Suppressor macrophage treated with lipopolysaccharide for 4 hours (primary cell): ENCODE measurements at places on chromosomes 2 and 18.

GRCh38 chr18:55876254-55876653 is 288.3 kb upstream of the TCF4 start:
- peak; percentile 4 for DNase-seq

DNA sequence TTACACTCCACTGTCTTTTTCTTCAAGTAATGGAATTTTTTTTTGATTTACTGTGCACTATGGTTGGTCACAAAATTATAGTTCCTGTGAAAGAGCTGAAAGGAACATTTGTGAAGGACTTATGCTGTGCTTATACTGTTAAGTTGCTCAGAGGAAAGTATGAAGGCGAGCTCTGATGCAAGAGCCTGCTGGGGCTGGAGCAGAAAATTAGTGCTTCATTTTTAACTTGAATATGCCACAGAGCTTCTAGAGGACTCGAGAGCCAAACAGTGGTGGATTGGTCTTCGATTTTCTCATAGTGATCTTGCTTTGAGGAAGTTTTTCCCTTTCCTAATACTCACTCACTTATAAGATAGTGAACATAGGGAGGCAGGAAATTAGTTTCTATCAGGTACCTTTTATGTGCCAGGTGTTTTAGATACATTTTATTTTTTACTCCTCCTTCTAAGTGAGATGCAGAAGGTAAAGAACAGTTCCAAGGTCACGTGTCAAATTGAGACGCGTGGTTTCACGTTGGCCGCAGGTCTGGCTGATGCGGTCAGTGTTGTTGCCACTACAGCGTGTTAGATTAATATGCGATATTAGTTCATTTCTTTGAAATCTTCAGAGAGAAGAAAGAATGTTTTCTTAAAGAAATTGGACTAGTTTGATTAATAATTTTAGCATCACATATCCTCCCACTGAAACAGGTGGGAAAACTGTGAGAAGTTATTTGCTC is 20.2 kb downstream of the GATA6 start:
- no peak for DNase-seq

GRCh38 chr2:165572151-165572550 is 102.7 kb downstream of the CSRNP3 start:
- DNase-seq: no peak

- DNase-seq: no peak
These were observed 185.2 kb upstream of the ID2 start for GRCh38 chr2:8496617-8497016.

DNA sequence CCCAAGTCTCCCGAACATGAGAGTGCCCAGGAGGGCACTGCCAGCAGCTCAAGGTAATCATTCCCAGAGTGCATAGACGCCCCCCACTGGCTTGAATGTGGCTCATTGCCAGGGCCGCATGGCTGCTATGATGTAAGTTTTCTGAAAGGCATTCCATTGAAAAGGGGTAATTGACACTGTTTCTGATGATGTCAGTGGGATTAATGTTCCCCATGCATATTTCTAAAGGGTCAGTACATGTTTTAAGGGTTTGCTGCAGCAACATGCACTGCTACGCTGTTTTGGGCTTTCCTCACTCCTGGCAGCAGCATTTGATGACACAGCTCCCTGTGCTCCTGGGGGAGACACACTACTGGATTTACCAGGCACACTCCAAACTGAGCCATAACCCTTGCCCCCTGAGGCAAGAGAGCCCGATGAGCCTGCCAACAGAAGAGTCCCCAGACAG is 36.7 kb downstream of the KIAA2012 start:
- DNase-seq: no peak

GRCh38 chr2:96514521-96514920 is 9.4 kb upstream of the NEURL3 start:
- no peak for DNase-seq

DNA sequence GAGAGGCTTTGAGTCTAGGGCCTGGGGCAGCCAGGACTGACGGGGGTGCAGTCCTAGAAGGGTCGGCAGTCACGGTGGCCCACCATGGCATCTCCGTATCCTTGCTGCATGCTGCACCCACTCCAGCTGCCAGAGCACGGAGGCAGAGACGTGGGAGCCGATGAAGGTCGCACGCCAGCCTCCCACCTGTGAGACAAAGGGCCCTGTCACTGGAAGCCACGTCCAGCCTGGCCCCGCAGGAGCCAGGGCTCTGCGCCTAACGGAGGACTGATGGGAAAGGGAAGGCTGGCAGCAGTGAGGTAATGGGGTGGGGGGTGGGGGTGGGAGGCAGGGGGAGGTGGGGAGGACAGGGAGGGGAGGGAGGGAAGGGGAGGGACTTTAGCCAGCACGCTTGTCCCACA is 21.9 kb downstream of the ITM2C start:
- DNase-seq: no peak

GRCh38 chr18:72161691-72162090 is 382.5 kb downstream of the CBLN2 start:
- DNase-seq: no peak

DNA sequence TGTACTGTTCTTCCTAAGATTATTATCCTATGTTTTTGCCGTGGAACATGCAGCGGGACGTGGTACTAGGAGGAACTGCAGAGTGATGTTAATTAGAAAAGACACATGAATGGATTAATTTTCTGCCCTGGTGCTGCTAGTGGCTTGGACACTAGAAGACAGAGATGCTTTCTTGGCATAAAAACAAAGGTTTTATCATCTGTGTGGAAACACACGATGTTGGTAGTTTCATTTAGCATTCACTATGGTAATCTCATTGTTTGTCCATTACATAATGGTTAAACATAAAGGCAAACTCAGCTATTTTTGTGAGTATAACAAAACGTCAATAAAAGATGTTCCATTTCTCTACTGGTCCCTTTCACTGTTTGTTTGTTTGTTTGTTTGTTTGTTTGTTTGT is 22.8 kb downstream of the COL6A3 start:
- DNase-seq: no peak

DNA sequence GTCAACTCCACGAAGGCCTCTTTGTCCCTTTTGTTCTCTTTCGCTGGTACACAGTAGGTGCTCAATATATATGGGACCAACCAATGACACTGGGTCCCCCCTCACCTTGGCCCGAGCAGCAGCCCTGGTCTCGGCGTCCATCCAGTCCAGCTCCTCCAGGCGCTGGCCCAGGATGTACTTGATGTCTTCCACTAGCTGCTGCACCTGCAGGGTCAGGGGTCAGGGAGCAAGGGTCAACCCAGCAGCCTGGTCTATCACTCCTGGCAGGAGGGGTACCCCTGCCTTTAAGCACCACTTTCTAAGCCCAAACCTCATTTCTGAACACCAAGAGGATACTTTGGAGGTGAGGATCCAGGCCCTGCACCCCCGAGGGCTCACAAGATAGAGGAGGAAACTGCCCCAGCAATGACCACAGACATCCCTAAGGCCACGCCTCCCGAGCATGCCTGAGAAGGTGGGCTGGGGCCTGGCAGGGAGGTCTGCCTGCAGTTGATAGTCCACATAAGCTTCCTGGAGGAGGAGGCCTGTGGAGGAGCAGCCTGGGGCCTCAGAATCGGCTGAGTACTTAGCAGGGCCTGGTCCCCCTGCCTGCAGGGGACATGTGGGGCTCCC is 4.2 kb downstream of the ECEL1 start:
- no peak for DNase-seq

DNA sequence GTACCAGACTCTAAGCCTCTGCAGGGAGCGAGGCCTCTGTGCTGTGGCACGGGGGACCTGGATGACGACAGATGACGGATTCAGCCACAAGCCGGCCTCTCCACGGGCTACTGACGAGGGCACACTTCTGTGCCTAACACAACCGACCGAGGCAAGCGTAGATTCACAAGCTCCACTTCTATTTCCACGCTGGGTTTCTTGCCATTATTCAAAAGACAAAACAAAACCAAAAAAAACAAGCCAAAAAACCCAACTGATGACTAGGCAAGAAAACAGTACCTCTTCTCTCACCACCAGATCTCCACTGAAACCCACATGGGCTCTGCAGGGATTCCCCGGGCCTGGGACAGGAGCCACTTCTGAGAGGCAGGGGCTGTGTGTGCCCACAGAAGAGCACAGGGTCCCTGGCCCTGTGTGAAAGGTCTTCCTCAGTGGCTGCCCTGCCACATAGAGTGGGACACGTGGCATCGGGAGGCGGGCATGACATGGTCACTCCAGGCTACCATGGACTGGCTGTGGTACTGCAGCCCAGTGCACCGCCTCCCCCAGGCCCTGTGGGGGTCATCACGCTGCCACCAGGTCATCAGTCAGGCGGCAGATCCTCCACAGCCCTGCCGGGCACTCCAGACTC is 254.7 kb downstream of the HDAC4 start:
- no peak for DNase-seq

GRCh38 chr2:239077260-239077659 is 229.4 kb downstream of the TWIST2 start:
- DNase-seq: no peak

- DNase-seq: no peak
These were observed 14.4 kb upstream of the BZW1 start for GRCh38 chr2:200797242-200797770.

DNA sequence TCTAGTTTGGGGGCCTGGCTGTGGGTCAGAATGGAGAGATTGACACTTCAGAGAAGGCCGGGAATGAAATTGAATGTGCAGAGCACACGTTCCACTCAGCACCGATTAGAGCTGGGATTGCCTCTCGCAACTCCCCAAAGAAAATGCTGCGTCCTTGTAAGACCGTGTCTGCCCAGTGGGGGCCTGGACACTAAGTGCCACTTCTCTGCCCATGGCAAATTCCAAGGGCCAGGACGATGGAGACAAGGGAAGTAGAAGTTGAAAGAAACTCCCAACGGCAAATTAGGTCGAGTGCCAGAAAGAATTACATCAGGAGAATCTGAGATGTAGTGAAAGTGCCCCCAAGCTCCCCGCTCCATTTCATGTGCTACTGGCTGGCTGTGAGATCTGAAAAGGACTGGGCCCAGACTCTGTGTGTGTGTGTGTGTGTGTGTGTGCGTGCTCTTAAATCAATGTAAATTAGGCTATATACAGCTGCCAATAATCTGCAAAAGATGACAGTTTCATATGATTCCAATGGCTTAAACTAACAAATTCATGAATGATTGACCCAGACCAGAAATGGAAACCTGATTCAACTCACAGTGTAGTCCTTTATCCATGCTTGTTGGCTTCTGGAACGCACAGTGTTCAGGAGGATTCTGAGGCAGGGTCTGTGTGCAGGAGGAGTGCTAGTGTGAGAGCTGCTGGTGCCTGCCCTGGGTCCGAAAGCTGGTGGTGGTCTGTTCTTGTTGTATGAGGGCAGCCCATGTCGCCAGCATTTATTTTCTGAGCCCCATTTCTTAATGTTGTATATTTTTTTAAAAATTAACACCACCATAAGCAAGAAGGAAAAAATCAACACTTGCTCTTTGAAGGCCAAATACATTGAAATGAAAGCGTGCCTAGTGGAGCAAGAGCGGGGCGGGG is 234.3 kb downstream of the AGAP1 start:
- DNase-seq: no peak

DNA sequence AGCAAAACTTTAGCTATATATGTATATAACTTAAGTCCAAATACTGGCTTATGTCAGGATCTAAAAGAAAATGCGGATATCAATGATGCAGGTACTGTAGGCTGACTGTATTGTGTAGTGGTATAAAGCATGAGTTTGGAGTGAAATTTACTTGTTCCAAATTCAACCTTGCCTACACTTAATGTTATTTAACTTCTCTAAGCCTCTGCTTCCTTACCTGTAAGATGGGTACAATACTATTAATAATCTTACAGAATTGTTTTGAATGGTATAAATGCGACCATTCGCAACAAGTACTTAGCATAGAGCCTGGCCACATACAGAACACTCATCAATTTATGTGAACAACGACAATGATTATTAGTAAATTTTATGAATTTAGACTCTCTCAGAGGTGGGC is 62.4 kb downstream of the SPRED2 start:
- DNase-seq: no peak

- peak; percentile 45 for DNase-seq
These were observed 20.7 kb upstream of the CCNT2 start for GRCh38 chr2:134897932-134898331.

DNA sequence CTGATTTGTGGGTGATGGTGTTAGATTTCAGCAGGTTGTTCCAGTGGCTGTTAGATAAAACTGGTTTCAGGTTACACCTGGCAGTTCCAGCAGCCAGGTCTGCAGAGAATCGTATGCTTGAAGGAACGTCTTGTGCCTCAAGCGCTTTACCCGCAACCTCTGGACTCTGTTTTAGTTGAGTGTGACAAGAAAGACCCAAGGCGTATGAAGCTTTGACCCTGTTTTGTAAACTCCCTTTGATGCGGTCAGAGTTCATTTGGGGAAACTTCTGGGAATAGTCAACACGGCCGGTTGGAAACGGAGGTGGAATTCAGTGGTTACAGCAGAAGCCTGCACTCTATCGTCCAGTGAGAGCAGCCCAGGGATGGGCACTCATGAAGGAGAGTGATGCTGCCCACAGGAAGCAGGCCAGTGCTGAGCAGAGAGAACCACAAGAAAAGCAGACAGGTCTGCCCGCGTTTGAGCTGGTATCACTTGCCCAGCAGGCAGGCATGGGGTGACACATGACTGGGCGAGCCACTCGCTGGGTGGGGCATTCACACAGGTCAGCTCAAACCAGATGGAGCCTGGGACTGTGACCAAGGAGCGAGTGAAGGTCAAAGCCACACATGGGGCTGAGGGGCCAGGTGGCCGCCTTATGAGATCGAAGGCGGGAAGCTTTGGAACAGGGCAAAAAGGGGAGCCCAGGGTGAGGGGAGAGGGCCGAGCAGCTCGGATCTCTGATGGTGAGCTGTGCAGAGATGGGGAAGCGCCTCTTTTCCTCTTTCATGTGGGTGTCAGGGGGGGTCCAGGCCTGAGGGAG is 99.6 kb upstream of the MBOAT2 start:
- DNase-seq: no peak

- DNase-seq: no peak
These were observed 189.1 kb upstream of the BCL2L11 start for GRCh38 chr2:110931648-110932047.

- DNase-seq: no peak
These were observed 396.4 kb upstream of the LRRTM1 start for GRCh38 chr2:80700961-80701360.

- no peak for DNase-seq
These were observed 945.8 kb upstream of the CRIM1 start for GRCh38 chr2:35409762-35410161.

GRCh38 chr2:231680285-231680991 is 27.9 kb upstream of the PTMA start:
- no peak for DNase-seq

- no peak for DNase-seq
These were observed 458.7 kb downstream of the RNF144A start for GRCh38 chr2:7375901-7376300.

GRCh38 chr2:162609798-162610197 is 228.8 kb downstream of the KCNH7 start:
- no peak for DNase-seq

GRCh38 chr18:35143622-35144596 is 96.9 kb upstream of the ZNF397 start:
- peak; percentile 51 for DNase-seq

- no peak for DNase-seq
These were observed 684.0 kb upstream of the ZEB2 start for GRCh38 chr2:145203891-145204290.
